ENCODE measurements at places on chromosomes 4 and X.

- DNase-seq, result no peak
These were observed 92.7 kb upstream of the NDST3 start for GRCh38 chr4:117941611-117942010.

DNA sequence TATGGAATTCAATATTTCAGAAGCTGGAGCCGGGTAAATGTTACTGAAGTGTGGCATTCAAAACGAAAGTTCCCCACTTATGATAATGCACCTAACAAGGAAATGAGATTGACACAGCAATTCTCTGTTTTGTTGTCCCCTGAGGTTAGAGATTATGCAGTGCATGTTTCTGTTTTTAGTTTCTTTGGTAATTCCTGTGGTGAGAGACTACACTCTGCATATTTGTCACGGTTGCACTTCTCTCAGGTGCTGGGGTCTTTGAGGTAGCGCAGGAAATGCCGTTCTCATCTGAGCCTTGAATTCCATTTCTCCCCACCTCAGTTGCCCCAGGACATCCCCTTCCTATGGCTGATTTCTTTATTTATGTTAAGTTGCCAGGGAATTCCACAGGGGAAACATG is 15.3 kb upstream of the BEND4 start:
- DNase-seq, result no peak

- no peak for DNase-seq
These were observed 544.0 kb upstream of the AMOT start for GRCh38 chrX:113384628-113385027.

GRCh38 chr4:6447672-6448171 is 24.7 kb downstream of the PPP2R2C start:
- no peak for DNase-seq

DNA sequence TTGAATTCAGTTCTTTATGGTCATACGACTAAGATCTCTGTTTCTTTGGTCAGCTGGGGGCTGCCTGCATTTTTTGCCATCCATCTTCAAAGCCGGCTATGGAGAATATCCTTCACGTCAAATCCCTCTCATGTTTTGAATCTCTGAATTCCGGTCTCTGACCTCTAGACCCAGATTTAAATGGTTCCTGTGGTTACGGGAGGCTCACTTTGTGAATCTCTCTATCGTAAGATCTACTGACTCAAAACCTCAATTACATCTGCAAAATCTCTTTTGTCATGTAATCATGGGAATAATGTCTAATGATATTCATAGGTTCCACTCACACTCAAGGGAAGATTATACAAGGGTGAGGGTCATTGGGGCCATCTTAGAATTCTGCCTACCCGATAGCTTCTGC is 5.7 kb upstream of the MPC1L start:
- DNase-seq, result no peak

- DNase-seq, result no peak
These were observed 125.5 kb upstream of the NRK start for GRCh38 chrX:105696870-105697269.
